ENCODE measurements at places on chromosomes 5 and 9.

DNA sequence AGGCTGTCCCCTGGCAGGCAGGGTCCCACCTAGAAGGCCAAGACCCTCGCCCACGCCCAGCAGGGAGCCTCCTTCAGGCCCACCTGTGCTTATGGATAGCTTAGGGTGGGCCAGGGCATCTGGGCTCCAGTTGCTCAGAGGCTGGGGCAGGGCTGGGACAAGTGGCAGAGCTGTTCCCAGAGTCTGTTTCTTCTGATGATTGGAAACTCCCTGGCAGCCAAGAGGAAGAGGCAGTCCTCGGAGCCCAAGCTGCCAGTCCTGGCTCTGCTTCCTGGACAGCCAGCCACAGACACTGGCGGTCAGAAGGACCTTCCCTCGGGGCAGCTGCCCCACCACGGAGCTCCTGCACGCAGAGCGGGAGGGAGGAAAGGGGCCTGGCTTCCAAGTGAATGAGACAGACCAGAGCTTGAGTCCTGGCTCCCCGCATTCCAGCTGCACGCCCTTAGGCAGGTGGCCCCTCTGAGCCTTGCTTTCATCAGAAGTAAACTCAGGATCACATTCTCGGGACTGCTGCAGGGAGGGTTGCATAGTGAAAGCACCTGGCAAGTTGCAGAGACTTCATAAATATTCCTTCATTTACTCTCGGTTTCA, 37.9 kb upstream of the GABRP start:
- peak; percentile 65 for DNase-seq

- no peak for DNase-seq
These were observed 22.4 kb downstream of the CXXC5 start for GRCh38 chr5:139670369-139671095.

GRCh38 chr9:136011376-136011702, 50.2 kb upstream of the UBAC1 start:
- no peak for DNase-seq

- DNase-seq, result no peak
These were observed 106.3 kb upstream of the GPBP1 start for GRCh38 chr5:57067597-57067924.

GRCh38 chr9:125110464-125110863, 32.9 kb downstream of the SCAI start:
- no peak for DNase-seq

- DNase-seq, result no peak
These were observed 6.1 kb upstream of the OTP start for GRCh38 chr5:77644371-77645157.

- peak; percentile 20 for DNase-seq
These were observed 178.8 kb downstream of the SPOCK1 start for GRCh38 chr5:137320056-137321045.

DNA sequence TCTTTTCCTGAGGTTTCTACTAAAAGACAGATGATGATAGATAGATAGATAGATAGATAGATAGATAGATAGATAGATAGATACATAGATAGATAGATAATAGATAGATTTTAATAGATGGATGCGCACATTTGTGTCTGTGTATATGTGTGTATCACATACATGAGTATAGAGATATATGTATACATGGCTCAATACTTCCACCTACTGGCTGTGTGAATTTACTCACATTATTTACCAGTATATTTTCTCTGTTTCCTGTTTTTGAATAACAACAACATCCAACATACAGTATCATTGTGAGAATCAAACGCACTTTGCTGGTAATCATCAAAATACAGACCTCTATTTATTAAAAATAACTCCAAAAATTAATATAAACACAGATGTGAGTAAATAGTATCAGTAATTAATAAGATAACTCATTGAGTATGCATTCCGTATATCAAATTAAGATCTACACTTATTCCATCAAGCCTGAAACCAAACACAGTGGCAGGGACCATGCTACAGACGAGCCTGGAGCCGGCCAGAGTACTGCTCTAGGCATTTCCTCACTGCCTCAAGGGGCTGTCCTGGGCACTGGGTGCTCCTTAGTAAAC, 338.0 kb downstream of the SEMA5A start:
- DNase-seq, result no peak

DNA sequence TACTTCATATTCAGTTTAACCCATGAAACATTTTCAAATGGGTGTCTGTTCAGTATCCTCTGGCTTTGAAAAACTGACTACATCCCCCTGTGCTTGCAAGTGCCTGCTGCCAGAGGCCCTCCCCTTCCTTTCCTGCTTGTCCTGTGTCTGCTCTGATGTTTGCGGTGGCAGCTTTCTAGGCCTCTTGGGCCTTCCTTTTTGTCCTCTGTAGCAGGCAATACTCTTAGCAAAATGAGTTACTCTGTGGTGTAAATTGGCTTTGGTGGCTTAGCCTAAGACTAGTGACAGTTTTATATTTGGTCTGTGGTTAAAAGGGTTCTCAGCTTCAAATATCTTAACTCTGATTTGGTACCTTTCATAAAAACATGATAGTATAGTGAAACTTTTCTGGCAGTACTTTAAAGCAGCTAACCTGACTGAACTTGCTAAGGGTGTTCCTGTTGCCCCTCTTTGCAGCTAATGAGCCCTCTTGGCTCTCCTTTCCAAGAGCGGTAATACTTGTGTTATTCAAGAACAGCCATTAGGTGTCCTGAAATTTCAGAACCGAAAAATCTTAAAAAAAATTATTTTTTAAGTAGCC, 76.6 kb downstream of the GOLM1 start:
- DNase-seq, result no peak

DNA sequence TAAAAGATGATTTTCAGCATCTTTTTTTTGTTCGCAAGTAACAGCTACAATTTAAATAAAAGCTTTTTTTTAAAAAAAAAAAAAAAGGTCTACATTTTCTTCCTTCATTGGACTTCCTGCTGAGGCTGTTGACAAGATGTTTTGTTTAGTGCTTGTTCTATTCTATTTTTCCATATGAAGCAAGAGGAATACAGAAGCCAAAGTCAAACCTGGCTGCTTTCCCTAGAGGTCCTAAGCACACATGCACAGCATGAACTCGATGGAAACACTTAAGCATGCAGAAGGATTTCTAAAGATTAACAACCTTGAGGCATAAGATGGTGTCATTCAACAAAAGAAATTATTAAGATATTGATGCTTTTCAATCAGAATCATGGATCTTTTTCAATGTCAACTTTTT, 105.1 kb downstream of the ADCY2 start:
- DNase-seq, result no peak

GRCh38 chr9:114580609-114581193, 6.9 kb upstream of the ATP6V1G1 start:
- no peak for DNase-seq

- peak; percentile 31 for DNase-seq
These were observed 42.1 kb upstream of the GPR21 start for GRCh38 chr9:122991370-122991830.

GRCh38 chr9:105908069-105908468, 213.7 kb downstream of the TMEM38B start:
- peak; percentile 1 for DNase-seq

DNA sequence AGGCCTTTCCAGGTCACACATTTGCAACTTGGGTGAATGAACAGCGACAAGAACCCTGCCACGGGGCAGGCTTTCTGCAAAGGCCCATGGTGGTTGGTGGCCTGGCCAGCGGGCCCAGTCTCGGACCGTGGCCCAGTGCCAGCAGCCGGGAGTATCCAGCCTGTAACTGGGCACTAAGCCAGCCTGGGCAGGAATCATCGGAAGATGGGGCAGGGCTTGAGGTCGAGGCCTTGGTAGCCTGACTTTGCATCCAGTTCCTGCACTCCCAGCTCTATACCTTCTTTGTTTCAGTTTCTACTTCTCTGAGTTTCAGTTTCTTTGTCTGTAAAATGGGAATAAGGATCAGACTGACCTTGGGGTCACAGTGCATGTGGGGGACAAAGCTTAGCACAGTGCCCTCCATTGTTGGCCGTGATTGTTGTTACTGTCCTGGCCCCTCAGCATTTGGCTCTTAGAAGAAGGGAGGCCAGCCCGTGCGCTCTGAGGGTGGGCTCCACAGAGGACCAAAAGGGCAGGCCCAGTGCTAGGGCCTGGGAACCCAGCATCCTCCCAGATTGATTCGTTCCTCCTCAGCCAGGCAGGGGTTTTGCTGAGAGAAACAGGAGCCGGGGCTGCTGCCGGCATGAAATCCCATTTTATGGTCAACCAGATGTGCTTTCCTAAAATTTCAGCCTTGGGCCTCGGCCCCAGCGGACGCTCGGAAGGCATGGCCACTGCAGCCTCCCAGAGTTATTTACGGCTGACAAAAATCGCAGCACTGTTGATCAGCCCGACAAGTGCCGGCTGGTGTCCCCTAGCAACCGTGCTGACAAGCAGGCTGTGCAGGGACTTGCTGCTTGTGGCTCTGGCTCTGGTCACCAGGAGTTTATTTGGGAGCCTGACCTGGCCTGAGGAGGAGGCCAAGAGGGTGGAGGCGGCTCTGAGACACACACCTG, 43.6 kb downstream of the JADE2 start:
- DNase-seq, result no peak

DNA sequence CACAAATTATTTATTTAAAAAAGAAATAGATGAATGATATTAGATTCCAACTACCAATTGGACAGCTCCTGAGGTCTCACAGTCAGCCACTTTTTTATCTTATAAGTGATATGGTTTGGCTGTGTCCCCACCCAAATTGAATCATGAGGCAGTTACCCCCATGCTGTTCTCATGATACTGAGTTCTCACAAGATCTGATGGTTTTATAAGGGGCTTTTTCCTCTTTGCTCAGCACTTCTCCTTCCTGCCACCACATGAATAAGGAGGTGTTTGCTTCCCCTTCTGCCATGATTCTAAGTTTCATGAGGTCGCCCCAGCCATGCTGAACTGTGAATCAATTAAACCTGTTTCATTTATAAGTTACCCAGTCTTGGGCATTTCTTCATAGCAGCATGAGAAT, 12.9 kb downstream of the NLN start:
- no peak for DNase-seq

DNA sequence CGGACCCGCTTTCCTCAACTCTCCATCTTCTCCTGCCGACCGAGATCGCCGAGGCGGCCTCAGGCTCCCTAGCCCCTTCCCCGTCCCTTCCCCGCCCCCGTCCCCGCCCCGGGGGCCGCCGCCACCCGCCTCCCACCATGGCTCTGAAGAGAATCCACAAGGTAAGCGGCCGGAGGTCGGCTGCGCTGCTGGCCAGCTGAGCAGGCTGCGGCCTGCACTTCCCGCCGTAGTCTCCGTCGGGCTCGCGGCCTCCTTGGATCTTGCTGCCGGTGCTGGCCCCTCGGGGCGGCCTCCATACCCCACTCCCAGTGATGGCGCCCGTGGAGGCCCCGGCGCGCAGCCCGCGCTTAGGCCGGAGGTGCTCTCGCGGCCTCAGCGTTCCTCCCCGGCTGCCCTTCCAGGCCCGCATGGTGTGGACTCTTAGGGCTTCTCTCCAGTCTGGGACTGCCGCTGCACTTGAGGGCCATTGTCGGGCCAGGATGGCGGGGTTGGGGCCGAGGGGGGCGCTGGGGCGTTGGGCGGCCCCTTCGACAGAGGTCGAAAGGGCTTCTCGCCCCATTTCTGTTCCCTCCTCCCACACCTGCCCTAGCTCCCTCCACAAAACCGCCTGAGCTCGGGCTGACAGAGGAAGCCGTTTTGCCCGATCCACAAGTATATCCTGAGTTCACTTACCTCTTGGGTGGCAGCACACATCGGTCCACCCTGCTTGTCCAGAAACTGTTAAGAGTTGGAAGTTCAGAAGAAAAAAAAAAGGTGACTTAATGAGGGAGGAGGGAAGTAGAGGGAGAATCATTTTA, 714 bp downstream of the UBE2D2 start:
- no peak for DNase-seq

DNA sequence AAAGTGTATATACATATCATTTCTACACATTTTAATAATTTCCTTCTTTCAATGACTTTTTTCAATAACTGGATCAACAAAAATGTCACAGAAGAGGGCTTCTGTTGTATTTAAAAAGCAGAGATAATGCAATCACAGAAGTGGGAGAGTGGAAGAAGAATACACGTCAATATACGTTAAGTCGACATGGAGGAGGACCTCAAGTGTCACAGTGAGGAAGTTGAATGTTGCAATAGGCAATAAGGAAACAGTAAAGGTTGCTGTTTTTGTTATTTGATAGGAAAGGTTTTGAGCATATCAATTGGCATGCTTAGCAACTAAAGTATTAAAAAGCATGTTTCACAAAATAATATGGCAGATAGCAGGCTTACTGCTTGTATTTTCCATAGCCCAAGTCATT, 184.0 kb upstream of the NR4A3 start:
- DNase-seq, result no peak

GRCh38 chr5:67146574-67146973, 50.0 kb downstream of the CD180 start:
- no peak for DNase-seq

DNA sequence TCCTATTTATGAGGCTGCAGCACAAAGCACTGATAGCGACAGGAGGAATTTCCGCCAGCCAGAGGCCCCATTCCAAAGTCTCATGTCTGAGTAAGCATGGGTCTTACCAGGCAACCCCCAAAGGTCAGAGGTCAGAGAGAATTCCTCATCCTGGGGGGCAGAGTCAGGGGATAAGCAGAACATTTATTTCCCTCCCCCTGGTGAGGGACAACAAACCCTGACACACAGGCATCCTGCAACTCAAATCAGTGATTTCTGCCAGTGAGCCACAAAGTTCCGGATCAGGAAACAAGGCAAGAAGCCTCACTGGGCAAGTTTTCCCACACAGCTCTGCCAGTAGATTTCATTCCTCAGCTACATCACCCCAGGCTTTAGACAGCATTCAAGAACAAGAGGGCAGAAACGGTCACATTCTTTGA, 37.0 kb downstream of the ADAMTS12 start:
- peak; percentile 23 for DNase-seq

GRCh38 chr5:89597878-89598277, 714.9 kb upstream of the MEF2C start:
- DNase-seq, result no peak

- no peak for DNase-seq
These were observed 830 bp downstream of the S100Z start for GRCh38 chr5:76850543-76851145.

DNA sequence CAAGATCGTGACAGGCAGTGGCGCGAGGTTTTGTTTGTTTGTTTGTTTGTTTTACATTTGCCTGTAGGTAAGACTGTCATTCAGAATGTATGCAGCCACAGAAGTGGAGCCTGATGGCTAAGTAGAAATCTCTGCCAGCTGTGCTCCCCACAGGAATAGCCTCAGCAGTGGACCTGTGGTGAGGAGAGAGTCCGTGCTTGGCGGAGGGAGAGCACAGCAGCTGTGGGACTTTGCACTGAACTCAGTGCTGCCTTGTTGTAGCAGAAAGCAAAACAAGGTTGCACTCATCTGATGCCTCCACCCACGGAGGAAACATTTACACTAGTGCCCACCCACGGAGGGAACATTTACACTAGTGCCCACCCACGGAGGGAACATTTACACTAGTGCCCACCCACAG, 4.4 kb upstream of the ZNF782 start:
- DNase-seq, result no peak

DNA sequence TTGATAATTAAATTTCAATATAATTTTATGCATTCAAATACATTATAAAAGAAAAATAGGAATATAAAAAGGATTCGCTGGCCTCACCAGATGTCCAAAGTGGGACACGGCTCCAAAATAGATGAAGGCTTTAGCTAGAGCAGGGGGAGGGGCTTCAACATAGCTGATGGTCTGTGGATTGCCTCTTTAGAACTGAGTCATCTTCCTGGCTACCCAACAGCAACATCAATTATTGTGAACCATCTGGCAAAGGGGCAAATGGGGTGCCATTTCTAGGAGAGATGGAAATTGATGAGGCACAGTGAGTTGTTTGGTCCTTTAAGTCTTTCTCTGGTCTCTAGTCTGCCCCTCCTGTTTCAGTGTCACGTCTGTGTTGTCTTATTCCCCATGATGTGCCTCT, 44.2 kb upstream of the CD180 start:
- no peak for DNase-seq
